ENCODE measurements at places on chromosomes 7 and 10. TPM values are rescaled to one million over a fixed set of nuclear protein-coding genes. Genes with fewer than 3 reads are reported as not detected.

GRCh38 chr10:119120413-119120867, 16.5 kb downstream of the DENND10 start:
- DNase-seq, result no peak

GRCh38 chr10:113060201-113061053, 110.4 kb downstream of the TCF7L2 start:
- DNase-seq, result peak; percentile 86

- DNase-seq, result no peak
These were observed 17.2 kb downstream of the SGPL1 start for GRCh38 chr10:70832852-70833528.

- no peak for DNase-seq
These were observed 12.3 kb downstream of the DDC start for GRCh38 chr7:50552921-50553320.

GRCh38 chr7:19116121-19117090, 1.0 kb downstream of the TWIST1 start:
- DNase-seq, result peak; percentile 43

GRCh38 chr7:17279061-17279460, 19.4 kb upstream of the AHR start:
- DNase-seq, result no peak

GRCh38 chr7:8881916-8882315, 448.5 kb downstream of the NXPH1 start:
- no peak for DNase-seq

DNA sequence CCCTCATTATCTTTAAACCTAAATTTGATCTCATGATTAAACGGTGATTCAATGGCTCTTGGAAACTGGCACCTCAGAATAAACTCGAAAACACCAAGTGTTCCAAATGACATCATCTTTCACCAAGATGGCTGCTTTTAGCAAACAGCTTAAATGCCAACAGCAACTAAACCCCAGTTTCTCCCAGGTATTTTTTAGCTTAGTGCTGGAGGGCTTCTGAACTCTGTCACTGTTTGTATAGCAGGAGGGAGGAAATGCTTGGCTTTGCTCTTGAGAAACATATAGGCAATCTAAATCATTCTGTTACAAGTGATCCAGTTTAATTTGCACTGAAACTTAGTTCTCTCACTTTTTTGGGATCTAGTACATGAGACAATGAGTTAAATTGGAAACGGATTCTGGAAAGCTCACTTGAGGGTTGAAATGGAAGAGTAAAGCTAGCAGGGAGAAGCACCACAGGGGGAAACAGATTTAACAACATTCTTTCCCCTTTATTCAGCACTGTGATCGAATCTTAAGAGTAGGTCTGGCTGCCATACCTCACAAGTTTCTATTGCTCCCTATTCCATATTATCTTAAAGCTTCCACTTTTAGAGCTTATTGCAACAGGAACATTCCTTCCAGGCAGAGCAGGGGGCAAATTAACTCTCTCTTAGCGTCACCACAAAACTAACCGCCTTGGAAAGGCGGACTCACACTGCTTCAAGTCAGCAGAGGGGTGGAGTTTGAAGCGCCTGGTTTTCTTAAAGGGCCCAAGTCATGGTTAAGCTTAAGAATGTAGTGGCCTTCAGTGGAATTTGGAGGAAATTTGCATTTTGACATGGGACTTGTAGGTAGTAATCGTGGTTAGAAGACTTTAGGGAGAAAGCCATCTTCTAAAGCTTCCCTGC, 1.8 kb upstream of the CCDC6 start:
- DNase-seq, result peak; percentile 50

- peak; percentile 22 for DNase-seq
These were observed 40.5 kb upstream of the PPIF start for GRCh38 chr10:79306644-79307220.

DNA sequence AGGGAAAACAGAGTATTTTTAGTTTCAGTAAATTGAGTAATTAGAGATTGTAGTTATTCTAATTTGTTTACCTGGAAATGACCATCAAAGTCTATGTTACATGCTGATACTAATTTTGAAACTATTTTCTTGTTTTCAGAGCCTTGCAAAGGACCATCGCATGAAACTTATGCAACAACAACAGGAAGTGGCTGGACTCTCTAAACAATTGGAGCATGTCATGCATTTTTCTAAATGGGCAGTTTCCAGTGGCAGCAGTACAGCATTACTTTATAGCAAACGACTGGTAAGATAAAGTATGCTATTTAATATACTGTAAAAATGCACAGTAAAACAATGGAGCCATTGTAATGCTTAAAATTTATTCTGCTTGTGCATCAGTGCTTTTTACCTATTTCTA, 78.5 kb downstream of the TRIM24 start:
- DNase-seq, result no peak

- no peak for DNase-seq
These were observed 64.8 kb upstream of the LOXL4 start for GRCh38 chr10:98332623-98333269.

DNA sequence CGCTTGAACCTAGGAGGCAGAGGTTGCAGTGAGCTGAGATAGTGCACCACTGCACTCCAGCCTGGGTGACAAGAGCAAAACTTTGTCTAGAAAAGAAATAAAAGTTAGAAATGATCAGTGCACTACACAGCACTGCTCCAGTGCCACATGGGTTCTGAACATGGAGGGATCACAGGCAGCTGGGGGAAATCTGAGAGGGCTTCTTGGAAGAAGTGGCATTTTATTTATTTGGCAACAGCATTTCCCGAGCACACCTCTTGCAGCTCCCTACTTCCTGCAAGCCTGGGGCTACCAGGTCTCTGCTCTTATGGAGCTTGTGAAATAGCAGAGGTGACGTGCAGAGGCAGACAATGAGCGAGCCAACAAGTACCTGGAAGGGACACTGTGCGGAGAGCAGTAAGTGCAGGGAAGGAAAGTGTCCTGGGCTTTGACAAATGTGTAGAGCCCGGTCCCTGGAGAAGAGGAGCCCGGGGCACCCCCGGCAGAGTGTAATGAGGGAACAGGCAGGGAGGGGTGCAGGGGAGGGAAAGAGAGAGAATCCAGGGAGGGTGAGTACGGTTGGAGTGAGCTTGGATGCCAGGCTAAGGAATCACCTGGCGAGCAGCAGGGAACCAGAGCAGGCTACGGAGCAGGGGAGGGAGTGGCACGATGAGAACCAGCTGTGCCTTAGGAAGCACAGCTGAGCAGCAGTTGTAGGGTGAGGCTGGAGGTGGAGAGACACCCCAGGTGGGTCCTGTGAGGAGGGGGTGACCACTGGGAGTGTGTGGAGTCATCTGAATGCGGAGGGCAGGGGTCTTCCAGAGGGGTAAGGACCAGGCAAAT, 104.6 kb upstream of the CTBP2 start:
- no peak for DNase-seq

DNA sequence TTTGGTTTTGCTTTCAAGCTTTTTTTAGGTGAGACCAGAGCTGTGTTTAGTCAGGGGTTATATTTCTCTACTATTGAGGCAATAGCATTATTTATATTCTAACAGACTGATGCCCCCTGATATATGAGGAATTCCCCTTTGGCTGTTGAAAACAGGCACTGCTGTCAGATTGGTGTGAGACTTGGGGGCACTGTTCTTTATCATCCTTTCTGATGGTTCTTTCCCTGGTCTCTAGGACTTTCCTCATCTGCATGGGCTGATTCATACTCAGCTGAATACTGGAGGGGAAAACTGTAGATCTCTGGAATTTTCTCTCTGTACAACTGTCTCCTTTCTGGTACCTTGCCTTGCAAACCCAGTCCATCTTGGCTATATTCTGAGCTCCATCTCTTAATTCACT, 10.0 kb upstream of the ICA1 start:
- DNase-seq, result no peak

DNA sequence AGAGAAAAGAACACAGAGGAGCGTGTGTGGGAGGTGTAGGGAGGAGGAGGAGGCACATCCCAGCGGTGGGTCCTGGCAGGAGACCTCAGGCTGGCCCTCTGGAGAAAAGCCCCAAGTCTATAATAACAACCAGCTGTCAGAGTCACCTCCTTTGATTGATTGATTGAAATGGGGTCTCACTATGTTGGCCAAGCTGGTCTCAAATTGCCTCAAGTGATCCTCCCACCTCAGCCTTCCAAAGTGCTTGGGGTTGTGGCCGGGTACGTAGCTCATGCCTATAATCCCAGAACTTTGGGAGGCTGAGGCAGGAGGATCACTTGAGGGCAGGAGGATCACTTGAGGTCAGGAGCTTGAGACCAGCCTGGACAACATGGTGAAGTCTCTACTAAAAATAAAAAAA, 103.0 kb upstream of the ANLN start:
- no peak for DNase-seq

DNA sequence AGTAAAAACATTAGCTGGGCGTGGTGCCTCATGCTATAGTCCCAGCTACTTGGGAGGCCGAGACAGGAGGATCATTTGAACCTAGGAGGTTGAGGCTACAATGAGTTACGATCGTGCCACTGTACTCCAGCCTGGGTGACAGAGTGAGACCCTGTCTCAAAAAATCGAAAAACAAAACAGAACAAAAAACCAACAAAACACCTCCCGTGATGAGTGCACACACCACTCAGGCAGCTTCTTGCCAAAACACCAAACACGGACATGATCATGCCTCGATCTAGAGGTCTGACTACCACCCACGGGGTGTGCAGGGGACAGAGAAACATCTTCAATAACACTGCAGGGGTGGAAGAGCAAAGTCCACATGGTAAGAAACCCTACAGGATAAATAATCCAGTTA, 44.4 kb downstream of the AMZ1 start:
- DNase-seq, result peak; percentile 6

DNA sequence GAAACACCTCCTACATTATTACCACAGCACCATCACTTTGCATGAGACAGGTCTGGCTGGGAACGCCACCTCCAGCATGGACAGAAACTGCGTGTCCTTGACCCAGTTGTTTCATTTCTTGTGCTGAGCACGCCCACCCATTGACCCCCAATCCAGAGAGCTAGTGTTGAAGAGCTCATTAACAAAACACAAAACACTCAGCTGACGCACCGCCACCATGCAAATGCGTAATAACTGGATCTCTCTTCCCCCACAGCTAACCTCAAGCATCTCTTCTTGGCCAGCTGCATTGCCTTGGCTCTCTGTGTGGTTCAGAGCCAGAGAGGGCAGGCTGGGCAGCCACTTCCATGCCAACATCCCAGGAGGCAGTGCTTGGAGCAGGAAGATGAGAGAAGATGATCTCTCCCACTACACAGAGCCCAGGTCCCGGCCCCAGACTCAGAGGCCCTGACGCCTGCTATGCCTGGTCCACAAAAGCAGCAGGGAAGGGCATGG, 173.5 kb downstream of the PLXNA4 start:
- peak; percentile 66 for DNase-seq

DNA sequence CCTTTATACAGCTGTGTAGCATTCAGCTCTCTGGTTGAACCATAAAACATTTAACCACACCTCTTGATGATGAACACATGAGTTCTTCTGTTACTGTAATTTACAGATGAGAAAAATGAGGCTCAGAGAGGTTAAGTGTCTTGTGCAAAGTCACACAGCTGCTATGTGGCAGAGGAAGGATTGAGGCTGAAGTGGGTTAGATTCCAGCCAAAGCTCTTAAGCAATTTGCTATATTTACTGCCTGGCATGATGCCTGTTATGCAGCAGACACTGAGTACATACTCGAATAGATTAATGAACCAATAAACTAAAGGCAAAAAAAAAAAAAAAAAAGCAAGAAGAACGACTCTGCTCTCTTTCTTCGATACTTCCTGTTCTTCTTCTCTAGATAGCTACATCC, 35.7 kb downstream of the GFRA1 start:
- no peak for DNase-seq

DNA sequence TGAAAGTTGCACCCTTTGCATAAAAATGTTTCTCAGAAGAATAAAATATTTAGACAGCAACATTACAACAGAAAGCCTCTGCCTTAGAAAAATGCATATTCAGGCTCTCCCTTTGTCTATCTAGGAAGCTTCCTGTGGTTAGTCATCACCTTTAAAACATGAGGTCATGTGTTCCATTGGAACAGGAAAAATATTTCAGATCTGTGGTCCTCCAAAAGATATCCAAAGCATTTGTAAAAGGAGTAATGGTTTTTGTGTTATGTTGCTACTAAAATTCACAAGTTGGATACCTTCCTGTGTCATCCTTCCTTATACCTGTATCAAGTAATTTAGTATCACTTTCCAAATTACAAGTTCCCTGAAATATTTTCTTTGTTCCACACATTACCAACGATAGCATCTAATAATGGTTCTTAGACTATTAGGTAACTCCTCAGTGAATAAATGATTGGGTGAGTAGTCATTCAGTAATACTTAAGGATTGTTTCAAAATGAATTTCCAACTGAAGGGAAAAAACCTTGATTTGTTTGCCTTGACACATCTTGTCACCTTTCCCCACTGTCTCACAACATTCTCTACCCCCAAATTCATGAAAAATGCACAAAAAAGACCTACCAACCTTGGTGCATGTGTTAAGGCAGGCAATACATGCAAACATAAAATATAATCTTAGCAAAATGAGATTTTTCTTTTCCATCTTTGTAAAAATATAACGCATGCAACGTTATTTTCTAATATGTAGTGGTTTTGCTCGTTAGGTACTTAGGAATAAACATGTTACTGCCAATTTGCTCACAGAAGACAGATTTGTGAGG, 19.7 kb upstream of the RHOBTB1 start:
- DNase-seq, result no peak

GRCh38 chr7:42831718-42832522, 80.0 kb downstream of the C7orf25 start:
- DNase-seq, result peak; percentile 38

GRCh38 chr7:39721345-39721744, 98.0 kb downstream of the RALA start:
- DNase-seq, result no peak

GRCh38 chr7:139532636-139533155, 9.2 kb downstream of the CLEC2L start:
- no peak for DNase-seq

DNA sequence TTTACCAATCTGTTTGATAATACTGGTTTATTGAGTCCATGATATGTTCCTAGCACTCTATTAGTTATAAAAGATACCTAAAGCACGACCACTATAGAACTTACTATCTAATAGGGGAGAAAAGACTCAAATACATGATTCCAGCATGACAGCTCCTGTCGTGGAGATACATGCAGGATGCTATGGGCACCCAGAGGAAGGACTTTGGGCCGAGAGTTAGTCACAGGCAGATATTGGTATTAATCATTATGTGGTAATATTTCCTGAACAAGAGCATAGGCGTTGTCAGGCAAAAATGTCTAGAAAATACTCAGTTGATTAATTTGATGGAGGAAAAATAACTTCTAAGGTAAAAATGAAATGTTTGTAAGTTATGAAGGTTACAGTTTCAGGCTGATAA, 31.8 kb downstream of the CNNM2 start:
- DNase-seq, result no peak

The RAPGEF5 gene
- total RNA-seq, result 11.1 TPM

The KEL gene
- 0.43 TPM for total RNA-seq

The ACSM6 gene
- total RNA-seq, result not detected

The DDX50 gene
- 17.3 TPM for total RNA-seq

The DDX56 gene
- total RNA-seq, result 25.4 TPM

The ADAMTS14 gene
- 0.16 TPM for total RNA-seq

The WDR86 gene
- 0.48 TPM for total RNA-seq

The KDM7A gene
- 11.9 TPM for total RNA-seq

The NPY4R gene
- not detected for total RNA-seq

The CALCR gene
- 0.05 TPM for total RNA-seq

The CFAP58 gene
- total RNA-seq, result 2.2 TPM

The MYL10 gene
- not detected for total RNA-seq

The SDK1 gene
- total RNA-seq, result 2.2 TPM

Measured in Right ventricle myocardium superior (tissue), 1 donor.